ENCODE measurements at places on chromosomes 1 and 21.

DNA sequence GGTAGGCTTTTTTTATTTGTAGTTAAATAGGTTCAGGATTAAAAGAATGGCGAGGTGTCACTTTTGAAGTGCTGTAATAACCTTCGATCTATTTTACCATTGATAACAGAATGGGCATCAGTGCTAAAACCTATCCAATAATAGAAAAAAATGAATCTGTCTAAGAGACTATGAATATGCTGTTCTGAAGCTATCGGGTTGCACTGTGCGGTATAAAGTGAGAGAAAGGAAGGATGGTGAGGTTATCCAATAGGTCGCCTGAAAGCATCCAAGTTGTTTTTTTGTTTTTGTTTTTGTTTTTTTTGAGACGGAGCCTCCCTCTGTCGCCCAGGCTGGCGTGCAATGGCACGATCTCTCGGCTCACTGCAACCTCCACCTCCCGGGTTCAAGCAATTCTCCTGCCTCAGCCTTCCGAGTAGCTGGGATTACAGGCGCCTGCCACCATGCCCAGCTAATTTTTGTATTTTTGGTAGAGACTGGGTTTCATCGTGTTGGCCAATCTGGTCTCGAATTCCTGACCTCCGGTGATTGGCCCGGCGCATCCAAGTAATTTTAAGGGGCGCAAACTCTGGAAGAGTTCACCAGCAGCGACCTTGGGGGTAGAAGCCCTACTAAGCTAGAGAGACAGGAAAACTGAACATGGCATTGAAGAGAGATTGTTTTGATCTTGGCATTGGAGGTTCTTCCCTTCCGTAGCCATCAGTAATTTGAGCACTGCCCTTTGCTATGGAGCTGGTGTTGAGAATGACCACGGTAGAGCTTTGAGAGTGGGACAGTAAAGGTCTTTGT, 8.7 kb upstream of the MDM4 start:
- DNase-seq: peak; percentile 56

GRCh38 chr1:175197531-175197930, 5.0 kb upstream of the KIAA0040 start:
- DNase-seq: no peak

- no peak for DNase-seq
These were observed 25.7 kb upstream of the SELENON start for GRCh38 chr1:25774206-25774803.

GRCh38 chr1:12065872-12066271, 2.8 kb downstream of the TNFRSF8 start:
- no peak for DNase-seq

DNA sequence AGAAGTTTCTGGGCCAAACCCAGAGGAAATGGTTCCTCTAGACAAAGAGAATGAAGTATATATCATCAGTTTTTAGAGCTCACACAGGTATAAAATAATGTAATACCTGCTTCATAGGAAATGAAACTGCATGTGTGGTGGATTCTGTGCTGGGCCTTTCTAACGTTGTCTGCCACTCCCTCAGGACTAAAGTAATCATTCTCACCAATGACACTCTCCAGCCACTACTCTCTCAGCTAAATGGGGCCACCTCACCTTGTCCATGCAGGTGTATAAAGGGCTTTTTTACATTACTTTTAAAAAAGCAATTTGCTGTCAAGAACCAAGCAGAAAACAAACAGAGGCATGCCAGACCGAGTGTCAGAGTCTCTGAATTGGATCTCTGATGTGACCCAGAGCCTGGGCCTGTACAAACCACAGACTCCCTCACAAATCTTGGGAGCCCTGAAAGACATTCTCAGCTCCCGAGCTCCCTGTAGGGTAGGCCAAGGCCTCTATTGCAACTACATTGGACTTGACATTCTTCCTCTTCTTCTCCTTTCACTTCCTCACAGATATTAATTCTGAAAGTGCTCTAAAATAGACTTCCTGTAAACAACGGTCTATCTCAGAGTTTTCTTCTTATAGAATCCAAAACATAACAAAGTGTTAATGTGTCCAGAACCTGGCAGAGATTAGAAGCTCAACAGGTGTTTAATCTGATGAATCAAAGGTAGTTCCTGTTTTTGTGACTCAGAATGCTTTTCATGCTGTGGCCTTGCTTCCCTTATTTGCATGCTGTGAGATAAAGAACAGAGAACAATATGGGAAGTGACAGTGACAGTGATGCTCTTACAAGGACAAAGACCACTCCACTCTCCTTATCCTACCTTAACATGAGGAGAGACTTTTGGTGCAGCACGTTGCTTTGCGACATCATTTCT, 8.6 kb downstream of the AIM2 start:
- DNase-seq: no peak

GRCh38 chr1:184405094-184405800, 18.4 kb downstream of the C1orf21 start:
- no peak for DNase-seq

- no peak for DNase-seq
These were observed 13.3 kb downstream of the KCNJ10 start for GRCh38 chr1:160056648-160057169.

- no peak for DNase-seq
These were observed 204.3 kb downstream of the SMYD3 start for GRCh38 chr1:246302711-246303317.

DNA sequence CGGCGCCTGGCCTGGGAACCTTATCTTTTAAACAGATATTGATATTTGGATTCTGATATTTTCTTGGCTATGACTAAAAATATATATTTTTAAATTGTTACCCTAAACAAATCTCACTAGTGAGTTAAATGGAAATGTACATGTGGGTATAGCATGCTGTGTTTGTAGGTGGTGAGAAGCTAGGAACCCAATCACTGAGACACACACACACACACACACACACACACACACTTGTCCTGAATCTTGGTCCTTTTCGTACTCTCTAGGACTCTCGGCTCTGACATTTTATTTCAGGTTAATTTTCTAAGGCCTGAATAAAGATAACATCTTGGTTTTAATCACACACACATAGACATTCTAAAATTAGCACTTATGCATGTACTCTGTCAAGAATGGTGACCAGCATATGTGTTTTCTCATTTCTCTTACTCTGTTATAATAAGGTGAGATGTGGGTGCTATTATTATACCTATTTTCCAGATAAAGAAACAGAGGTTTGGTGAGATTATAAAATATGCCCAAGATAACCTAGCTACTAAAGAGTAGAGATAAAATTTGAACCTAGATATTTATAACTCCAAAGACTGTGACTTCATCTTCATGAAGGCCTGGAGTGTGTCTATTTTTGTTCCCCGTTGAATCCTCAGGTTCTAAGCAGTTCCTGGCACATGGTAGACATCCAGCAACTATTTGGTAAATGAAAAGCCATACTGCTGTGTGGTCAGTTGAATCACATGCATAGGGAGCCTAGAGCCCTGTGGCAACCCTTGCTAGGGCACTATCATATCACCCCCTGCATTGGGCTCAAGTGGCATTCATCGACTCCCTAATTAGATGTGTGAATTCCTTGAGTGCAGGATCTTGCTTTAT, 85.0 kb upstream of the RAB3GAP2 start:
- no peak for DNase-seq

DNA sequence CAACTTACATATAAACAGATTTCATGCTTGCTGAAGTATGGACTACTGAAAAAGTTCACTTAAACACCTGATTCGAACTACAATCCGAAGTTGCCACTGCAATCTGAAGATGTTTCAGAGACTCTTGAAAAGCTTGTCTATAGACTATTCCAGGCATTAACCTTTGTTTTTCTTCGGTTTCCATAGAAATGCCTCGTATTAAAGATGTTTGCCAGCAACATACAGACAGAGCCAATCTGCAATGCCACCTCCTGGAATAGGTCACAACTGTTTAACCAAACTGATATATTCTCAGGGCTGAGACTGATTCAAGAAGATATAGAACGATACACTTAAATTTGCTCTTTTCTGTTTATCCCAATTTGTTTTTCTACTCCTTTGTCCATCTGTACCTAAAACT, 28.9 kb upstream of the DMRTB1 start:
- DNase-seq: no peak

DNA sequence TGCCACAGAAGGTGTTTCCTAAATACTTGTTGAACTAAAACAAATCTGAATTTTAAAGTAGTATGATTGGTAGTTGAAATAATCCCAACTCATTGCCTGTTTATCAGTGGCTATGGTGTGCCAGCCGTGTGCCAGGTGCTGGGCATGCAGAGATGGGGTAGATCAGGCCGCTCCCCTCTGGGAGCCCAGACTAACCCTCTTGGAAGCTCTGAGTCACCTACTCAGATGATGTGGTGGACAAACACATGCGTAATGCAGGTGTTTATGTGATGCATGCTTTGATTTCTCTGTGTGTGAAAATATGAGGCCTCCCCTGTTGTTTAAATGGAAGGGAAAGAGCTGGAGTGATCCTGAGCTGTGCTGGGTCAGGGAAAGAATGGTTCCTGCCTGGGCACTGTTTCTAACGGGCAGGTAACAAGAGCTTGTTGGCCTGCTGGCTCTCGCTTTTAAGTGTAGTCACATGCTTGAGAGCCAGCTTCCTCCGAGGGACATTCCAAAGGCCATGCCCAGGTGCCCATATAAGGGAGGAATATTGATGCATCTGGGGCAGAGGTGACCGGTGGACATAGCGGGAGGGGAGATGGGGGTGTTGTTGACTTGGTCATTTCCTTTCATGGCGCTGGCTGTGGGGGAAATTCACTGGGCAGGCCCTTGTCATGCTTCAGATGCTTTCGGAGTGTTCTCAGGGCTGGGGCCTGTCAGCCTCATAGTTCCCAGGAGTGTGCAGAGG, 10.2 kb downstream of the MFN2 start:
- no peak for DNase-seq

DNA sequence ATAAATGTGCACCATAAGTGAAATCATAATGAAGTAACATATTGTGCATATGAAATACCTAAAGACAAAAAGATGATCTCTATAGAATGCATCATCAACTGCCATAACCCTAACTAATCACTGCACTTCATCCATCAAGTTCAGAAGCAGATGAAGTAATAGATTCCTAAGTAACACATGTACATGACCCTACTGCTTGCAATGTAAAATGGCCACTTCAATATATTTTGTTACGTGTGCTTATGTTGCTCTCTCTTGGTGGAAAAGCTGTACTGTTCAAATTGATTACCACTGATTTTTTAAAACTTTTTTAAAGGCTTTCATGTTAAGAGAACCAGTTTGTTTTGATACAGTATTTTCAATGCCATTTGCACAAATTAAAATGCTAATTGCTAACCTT, 141.8 kb downstream of the TTLL7 start:
- no peak for DNase-seq

GRCh38 chr1:171863531-171863930, 22.2 kb downstream of the DNM3 start:
- no peak for DNase-seq

DNA sequence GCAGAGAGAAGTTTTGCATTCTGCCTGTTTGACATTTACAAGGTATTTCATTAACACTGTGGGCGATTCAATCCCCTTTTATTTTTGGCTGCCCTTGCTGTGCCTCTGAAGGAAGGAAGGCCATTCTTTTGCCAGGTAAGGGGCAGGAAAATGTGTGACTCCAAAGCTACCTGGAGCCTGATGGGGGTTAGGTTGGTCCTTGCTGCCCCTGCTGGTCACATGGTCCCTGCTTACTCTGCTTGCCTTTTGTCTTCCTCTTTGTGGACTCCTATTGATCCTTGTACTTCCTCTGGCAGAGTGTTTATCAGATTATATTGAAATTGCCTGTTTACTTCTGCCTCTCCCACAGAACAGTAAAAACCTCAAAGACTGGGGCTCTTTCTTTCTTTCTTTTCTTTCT, 65.7 kb downstream of the ST6GALNAC3 start:
- no peak for DNase-seq

- DNase-seq: peak; percentile 23
These were observed 323.3 kb downstream of the RPS6KC1 start for GRCh38 chr1:213374369-213374768.

DNA sequence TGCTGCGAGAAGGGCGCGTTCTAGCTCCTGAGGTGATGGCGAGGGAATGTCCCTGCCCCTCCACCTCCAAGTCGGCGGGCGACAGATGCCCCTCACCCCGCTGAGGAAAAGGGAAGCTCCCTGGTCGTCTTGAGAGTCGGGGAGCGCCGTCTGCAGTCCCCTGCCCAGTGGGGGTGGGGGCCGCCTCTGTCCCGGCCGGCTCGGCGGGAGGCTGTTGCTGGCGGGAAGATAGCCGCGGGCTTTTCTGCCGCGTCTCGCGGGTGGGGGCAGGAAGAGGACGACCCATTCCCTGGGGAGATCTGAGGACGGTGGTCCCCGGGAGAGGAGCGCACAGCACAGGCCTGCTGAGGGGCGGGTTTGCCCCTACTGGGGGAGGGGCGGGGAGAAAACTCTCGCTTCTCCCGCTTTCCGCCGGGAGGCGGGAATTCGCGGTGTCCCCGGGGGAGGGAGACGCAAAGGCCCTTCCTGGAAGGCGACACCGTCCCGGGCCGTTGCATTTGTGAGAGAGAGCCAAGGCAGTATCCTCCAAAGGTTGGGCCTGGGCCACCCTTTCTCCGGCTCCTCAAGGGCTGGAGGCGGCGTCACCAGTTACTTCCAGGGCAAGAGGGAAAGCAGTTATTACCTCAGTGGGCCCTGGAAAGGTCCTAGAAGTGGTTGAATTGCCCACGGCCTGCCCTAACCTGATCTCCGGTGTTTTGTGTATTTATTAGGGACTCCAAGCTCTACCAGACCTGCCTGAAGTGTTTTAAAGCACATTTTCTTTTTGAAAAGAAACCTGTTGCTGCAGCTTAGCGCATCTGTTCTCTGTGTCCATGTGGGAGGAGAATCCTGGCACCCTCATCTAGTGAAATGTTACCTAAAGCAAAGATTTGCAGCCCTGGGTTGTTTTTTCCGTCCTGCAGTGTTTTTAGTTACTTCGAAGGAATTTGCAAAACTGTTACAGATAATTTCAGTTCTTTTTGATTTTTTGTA, 648 bp downstream of the S100PBP start:
- DNase-seq: peak; percentile 65

- DNase-seq: no peak
These were observed 257.0 kb downstream of the HHIPL2 start for GRCh38 chr1:222290866-222291265.
